Mesenchymal stem cell (in vitro differentiated cells and primary cell): ENCODE measurements at places on chromosomes 4 and X.

DNA sequence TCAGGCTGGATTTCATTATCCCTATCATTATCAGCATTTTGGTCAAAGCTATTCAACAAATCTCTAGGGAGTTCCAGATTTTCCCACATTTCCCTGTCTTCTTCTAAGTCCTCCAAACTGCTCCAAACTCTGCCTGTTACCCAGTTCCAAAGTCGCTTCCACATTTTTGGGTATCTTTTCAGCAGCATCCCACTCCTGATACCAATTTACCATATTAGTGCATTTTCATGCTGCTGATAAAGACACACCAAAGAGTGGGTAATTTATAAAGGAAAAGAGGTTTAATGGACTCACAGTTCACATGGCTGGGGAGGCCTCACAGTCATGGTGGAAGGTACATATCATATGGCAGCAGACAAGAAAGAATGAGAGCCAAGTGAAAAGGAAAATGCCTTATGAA, 132.8 kb upstream of the SLC7A11 start:
- H3K36me3 ChIP-seq: no peaks in the 10 kb centered on the region
- no peak overlapping the region for H3K27ac ChIP-seq
- H3K4me3 ChIP-seq: no peak overlapping the region
- no peaks in the 10 kb centered on the region for H3K27me3 ChIP-seq

- no peak overlapping the region for H3K4me3 ChIP-seq
- H3K27me3 ChIP-seq: peaks cover 4% of the 10 kb centered on the region
- H3K4me1 ChIP-seq: no peaks in the 10 kb centered on the region
- DNase-seq: no peak
- H3K27ac ChIP-seq: no peak overlapping the region
- H3K36me3 ChIP-seq: no peaks in the 10 kb centered on the region
Measured at GRCh38 chrX:133580625-133581024, 165.3 kb upstream of the GPC4 start.

- no peaks in the 10 kb centered on the region for H3K27me3 ChIP-seq
- H3K4me1 ChIP-seq: no peaks in the 10 kb centered on the region
- DNase-seq: no peak
- no peak overlapping the region for H3K27ac ChIP-seq
- no peak overlapping the region for H3K4me3 ChIP-seq
- H3K36me3 ChIP-seq: no peaks in the 10 kb centered on the region
Measured at GRCh38 chr4:60897415-60897814, 302.7 kb upstream of the ADGRL3 start.

- no peaks in the 10 kb centered on the region for H3K4me1 ChIP-seq
- DNase-seq: no peak
- no peak overlapping the region for H3K27ac ChIP-seq
Measured at GRCh38 chr4:13302876-13303275, 181.3 kb downstream of the RAB28 start.

DNA sequence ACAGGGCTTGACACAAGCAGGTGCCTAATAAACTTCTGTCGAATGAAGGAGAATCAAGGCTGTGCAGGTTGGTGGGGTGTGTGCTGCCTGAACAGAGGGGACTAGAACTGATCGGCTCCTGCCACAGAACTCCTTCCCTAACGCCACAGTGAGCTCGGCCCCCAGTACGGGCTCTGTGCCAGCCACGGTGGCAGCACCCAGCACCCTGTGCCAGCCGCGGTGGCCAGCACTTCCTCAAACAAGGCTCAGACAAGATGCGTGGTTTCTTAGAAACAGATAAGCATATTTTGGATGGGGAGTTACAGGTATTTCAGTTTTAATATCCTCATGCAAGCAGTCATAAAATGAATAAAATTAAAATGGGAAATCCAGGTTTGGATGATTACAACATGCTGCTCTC, 26.0 kb upstream of the C4orf50 start:
- H3K36me3 ChIP-seq: no peaks in the 10 kb centered on the region
- no peak for DNase-seq
- H3K4me1 ChIP-seq: no peaks in the 10 kb centered on the region

GRCh38 chr4:121736735-121737351, 28.1 kb downstream of the SMIM43 start:
- H3K4me3 ChIP-seq: no peak overlapping the region
- peak; percentile 69 for DNase-seq
- H3K27ac ChIP-seq: no peak overlapping the region
- H3K4me1 ChIP-seq: no peaks in the 10 kb centered on the region

DNA sequence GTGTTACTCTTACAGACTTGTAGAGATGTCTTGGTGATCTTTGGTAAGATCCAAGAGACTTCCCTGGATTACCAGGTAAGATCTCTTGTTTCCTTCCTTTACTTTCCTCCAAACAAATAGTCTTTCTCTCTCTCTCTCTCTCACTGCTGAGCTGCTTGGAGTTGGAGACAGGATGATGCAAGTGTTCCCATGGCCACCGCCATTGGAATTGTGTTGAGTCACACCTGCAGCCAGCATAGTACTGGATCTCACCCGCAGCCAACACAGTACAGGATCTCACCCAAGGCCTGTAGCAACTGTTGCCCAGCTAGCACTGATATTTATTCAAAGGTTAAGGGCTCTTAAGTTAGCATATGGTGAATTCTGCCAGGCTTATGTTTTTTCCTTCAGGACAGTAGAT, 1080.9 kb downstream of the FAT4 start:
- H3K27me3 ChIP-seq: no peaks in the 10 kb centered on the region
- H3K27ac ChIP-seq: no peak overlapping the region
- no peak overlapping the region for H3K4me3 ChIP-seq

GRCh38 chrX:15471028-15471427, 22.1 kb downstream of the PIR start:
- H3K4me3 ChIP-seq: no peak overlapping the region
- no peak overlapping the region for H3K27ac ChIP-seq
- H3K27me3 ChIP-seq: peaks cover 7% of the 10 kb centered on the region
- DNase-seq: peak; percentile 79
- no peaks in the 10 kb centered on the region for H3K4me1 ChIP-seq
- no peaks in the 10 kb centered on the region for H3K36me3 ChIP-seq

- H3K4me1 ChIP-seq: peaks cover 14% of the 10 kb centered on the region
- peak; percentile 77 for DNase-seq
- peak overlapping the region; percentile 92 for H3K4me3 ChIP-seq
- peak overlapping the region; percentile 65 for H3K27ac ChIP-seq
- no peaks in the 10 kb centered on the region for H3K27me3 ChIP-seq
Measured at GRCh38 chr4:76212851-76213414, 691 bp downstream of the SCARB2 start.

GRCh38 chrX:445727-446126, 59.0 kb upstream of the PPP2R3B start:
- H3K4me1 ChIP-seq: peaks cover 2% of the 10 kb centered on the region
- no peaks in the 10 kb centered on the region for H3K27me3 ChIP-seq
- H3K36me3 ChIP-seq: no peaks in the 10 kb centered on the region
- no peak overlapping the region for H3K4me3 ChIP-seq
- no peak overlapping the region for H3K27ac ChIP-seq
- no peak for DNase-seq

- H3K4me1 ChIP-seq: peaks cover 2% of the 10 kb centered on the region
- H3K27me3 ChIP-seq: no peaks in the 10 kb centered on the region
- H3K4me3 ChIP-seq: no peak overlapping the region
Measured at GRCh38 chrX:68947882-68948605, 119.2 kb downstream of the EFNB1 start.

DNA sequence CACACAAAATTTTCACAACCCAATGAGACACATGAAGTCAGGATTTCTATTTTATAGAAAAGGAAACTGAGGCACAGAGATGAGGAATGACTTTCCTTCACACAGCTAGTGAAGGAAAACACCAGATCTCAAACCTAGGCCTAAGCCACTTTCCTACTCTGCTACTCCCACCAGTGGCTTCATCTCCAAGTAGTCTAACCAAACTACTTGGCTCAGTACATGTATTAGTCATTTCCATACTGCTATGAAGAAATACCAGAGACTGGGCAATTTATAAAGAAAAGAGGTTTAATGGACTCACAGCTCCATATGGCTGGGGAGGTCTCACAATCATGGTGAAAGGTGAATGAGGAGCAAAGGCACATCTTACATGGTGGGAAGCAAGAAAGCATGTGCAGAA, 196.6 kb downstream of the EVC2 start:
- no peaks in the 10 kb centered on the region for H3K27me3 ChIP-seq
- H3K36me3 ChIP-seq: peaks cover 9% of the 10 kb centered on the region
- H3K4me3 ChIP-seq: no peak overlapping the region
- peak; percentile 18 for DNase-seq
- H3K4me1 ChIP-seq: no peaks in the 10 kb centered on the region
- H3K27ac ChIP-seq: no peak overlapping the region

DNA sequence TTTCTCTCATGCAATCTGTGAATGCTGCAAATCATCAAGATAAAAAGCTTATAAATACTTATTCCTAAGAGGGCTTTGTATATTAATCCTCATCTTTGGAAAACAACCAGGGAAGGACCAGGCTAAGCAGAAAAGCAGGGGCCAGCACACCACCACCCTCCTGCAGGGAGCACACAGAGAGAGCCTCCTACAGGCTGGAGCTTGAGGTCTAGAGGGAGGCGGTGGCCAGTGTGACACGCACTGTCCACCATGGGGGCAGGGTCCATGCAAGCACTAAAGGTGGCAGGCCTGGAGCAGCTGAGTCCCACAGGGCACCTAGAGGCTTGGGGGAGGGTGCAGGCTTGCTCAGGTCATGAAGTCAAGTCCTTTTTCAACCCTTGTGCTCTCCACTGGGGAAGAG, 236.9 kb downstream of the TACR3 start:
- H3K36me3 ChIP-seq: no peaks in the 10 kb centered on the region
- no peaks in the 10 kb centered on the region for H3K27me3 ChIP-seq
- peaks cover 2% of the 10 kb centered on the region for H3K4me1 ChIP-seq
- no peak overlapping the region for H3K4me3 ChIP-seq
- H3K27ac ChIP-seq: no peak overlapping the region

- H3K4me3 ChIP-seq: no peak overlapping the region
- no peaks in the 10 kb centered on the region for H3K27me3 ChIP-seq
- peaks cover 14% of the 10 kb centered on the region for H3K36me3 ChIP-seq
- H3K4me1 ChIP-seq: peaks cover 5% of the 10 kb centered on the region
- H3K27ac ChIP-seq: peak overlapping the region; percentile 41
Measured at GRCh38 chr4:37648084-37648817, 37.9 kb downstream of the RELL1 start.

GRCh38 chr4:153611679-153612078, 72.4 kb upstream of the TLR2 start:
- no peaks in the 10 kb centered on the region for H3K27me3 ChIP-seq
- H3K4me1 ChIP-seq: peaks cover 3% of the 10 kb centered on the region
- no peak overlapping the region for H3K4me3 ChIP-seq
- no peak overlapping the region for H3K27ac ChIP-seq
- DNase-seq: peak; percentile 44

GRCh38 chr4:70734971-70735370, 13.2 kb downstream of the RUFY3 start:
- no peaks in the 10 kb centered on the region for H3K27me3 ChIP-seq
- no peak overlapping the region for H3K4me3 ChIP-seq
- peak overlapping the region; percentile 74 for H3K27ac ChIP-seq

- no peaks in the 10 kb centered on the region for H3K36me3 ChIP-seq
- peaks cover 3% of the 10 kb centered on the region for H3K4me1 ChIP-seq
- H3K4me3 ChIP-seq: no peak overlapping the region
- H3K27me3 ChIP-seq: no peaks in the 10 kb centered on the region
- H3K27ac ChIP-seq: no peak overlapping the region
Measured at GRCh38 chr4:100100985-100101384, 89.3 kb downstream of the DDIT4L start.

DNA sequence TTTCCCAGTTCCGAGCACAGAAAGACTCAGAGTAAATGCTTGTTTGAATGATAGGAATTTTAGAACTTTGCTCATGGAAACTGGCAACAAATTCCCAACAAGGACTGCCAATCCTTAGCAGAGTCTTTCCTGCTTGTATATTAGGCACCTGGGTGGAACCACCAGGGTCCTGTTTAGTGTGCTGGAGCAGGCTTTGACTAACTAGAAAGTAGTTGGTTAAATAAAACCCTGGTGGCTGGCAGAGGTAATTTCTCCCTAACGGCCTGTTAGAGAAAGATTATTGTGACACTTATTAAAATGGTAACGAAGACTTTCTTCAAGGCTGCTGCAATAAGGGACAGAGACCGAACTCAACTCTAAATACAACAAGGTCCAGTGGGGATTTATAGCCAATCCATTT, 103.6 kb upstream of the TEX13D start:
- no peak overlapping the region for H3K27ac ChIP-seq
- H3K4me1 ChIP-seq: no peaks in the 10 kb centered on the region
- no peaks in the 10 kb centered on the region for H3K27me3 ChIP-seq
- H3K36me3 ChIP-seq: no peaks in the 10 kb centered on the region
- no peak for DNase-seq

DNA sequence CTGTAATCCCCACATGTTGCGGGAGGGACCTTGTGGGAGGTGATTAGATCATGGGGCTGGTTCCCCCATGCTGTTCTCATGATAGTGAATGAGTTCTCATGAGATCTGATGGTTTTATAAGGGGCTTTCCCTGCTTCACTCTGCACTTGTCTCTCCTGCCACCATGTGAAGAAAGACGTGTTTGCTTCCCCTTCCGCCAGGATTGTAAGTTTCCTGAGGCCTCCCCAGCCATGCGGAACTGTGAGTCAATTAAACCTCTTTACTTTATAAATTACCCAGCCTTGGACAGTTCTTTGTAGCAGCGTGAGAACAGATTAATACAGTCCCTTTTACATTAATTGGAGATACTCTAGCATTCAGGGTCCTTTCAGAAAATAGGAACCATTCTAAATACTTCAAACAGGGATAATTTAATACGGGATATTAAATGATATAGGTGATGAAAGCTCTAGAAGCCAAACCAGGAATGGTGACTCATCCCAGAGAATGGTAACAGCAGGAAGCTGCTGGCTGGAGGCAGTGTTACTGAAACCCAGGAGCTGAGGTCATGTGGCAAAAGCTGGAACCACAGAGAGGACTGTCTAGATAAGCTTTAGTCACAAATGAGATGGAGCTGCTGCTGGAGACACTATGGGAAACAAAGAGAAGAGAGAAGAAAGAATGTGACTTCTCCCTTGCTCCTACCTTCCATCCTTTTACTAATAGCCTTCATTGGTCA, 57.3 kb downstream of the GSTCD start:
- no peaks in the 10 kb centered on the region for H3K36me3 ChIP-seq
- H3K27me3 ChIP-seq: no peaks in the 10 kb centered on the region
- peak; percentile 87 for DNase-seq

DNA sequence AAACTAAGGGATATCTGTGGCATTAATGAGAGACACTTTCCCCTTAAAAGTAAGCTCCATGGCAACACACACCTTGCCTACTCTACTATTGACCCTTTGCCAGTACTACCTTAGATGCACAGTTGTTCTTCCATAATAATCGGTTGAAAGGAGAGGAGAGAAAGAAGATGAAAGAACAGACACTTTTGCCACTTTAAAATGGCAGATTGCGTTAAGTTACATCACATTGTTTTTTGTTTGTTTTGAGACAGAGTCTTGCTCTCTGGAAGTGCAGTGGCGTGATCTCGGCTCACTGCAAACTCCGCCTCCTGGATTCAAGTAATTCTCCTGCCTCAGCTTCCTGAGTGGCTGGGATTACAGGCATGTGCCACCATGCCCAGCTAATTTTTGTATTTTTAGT, 239.8 kb downstream of the SCFD2 start:
- no peaks in the 10 kb centered on the region for H3K4me1 ChIP-seq
- H3K36me3 ChIP-seq: no peaks in the 10 kb centered on the region
- H3K4me3 ChIP-seq: no peak overlapping the region

GRCh38 chr4:173045571-173045970, 123.0 kb upstream of the GALNT7 start:
- H3K27ac ChIP-seq: no peak overlapping the region
- H3K4me3 ChIP-seq: no peak overlapping the region
- DNase-seq: no peak

- no peaks in the 10 kb centered on the region for H3K4me1 ChIP-seq
- no peak overlapping the region for H3K4me3 ChIP-seq
- H3K36me3 ChIP-seq: no peaks in the 10 kb centered on the region
- no peaks in the 10 kb centered on the region for H3K27me3 ChIP-seq
Measured at GRCh38 chrX:29082558-29082957, 495.3 kb downstream of the IL1RAPL1 start.
